Psoas muscle (tissue), 8 donors: ENCODE measurements at places on chromosomes 2 and 18. TPM values are rescaled to one million over a fixed set of nuclear protein-coding genes. Genes with fewer than 3 reads are reported as not detected.

The MAP3K20 gene
- polyA plus RNA-seq: 224 TPM

The MDH1 gene
- 256 TPM for polyA plus RNA-seq

The KCNF1 gene
- 0.07 TPM for polyA plus RNA-seq

The LYG1 gene
- 2.5 TPM for polyA plus RNA-seq

The HNMT gene
- polyA plus RNA-seq: 3.8 TPM

The UGP2 gene
- 656 TPM for polyA plus RNA-seq

The PGAP1 gene
- 0.59 TPM for polyA plus RNA-seq

The TMEM198 gene
- 2.3 TPM for polyA plus RNA-seq

The TACR1 gene
- 0.03 TPM for polyA plus RNA-seq

The UGT1A7 gene
- polyA plus RNA-seq: not detected

The UGT1A4 gene
- polyA plus RNA-seq: not detected

The PLB1 gene
- 1.7 TPM for polyA plus RNA-seq

The ADD2 gene
- polyA plus RNA-seq: 0.09 TPM

The BBS5 gene
- polyA plus RNA-seq: 3.7 TPM

The PDIA6 gene
- polyA plus RNA-seq: 55.1 TPM

The COL3A1 gene
- polyA plus RNA-seq: 11.2 TPM

The ECEL1 gene
- 0.45 TPM for polyA plus RNA-seq

The GAD1 gene
- 0.06 TPM for polyA plus RNA-seq
